ENCODE measurements at places on chromosomes 3 and 15.

- DNase-seq = no peak
Measured at GRCh38 chr3:155370764-155371503, 77.5 kb upstream of the STRIT1 start.

GRCh38 chr3:188046561-188047211, 107.3 kb upstream of the LPP start:
- DNase-seq = no peak

- DNase-seq = no peak
Measured at GRCh38 chr3:93988283-93988682, 8.3 kb downstream of the ARL13B start.

DNA sequence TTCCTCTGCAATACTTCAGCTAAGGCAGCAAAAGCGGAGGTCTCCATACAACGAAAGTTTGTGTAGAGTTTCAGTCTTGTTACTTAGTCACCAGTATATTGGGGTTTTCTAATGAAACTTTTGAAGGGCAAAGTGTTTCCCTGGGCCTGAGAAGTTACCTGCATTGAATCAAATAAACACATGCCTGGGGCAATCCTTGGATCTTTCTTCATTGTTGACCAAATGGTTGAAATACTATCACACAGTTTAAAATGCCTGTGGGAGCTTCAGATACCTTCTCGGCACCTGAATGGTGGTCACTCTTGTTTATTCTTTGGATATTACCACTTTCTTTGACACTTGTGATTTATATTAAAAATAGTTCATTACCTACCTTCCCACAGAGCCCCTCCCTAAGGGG, 988 bp upstream of the CHSY1 start:
- DNase-seq = no peak

DNA sequence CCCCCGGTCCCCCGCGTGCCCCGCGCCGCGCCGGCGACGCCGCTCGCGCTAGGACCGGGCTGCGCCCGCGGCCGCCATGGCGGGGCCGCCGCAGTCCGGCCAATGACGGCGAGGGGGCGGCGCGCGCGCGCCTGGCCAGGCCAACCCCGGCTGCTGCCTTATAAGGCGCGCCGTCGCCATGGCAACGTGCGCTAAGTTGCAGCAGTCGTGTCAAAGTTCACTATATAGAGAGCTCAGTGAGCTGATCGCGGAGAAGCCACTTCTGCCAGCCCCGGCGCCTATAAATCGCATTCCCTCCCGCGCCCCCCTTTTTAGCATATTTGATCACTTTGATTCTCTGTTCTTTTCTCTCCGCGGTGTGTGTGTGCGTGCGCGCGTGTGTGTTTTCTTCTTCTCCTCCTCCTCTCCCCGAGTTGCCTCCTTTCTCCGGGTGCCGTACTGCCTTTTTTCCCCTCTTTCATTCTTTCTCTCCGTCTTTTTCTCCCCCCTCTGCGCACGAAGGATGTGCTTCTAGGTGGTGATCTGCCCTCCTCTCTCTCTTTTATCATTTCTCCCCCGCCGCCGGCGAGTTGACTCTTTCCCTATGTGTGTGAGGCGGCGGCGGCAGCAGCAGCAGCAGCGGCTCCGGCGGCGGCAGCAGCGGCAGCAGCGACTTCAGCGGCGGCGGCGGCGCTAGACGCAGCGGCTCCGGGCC, at the start of gene NR2F2:
TSS of gene NR2F2 (plus strand) at position 251 of the 694 bp plus-strand sequence. CDS start 1,406 bp downstream, outside the sequence.
- DNase-seq = peak; percentile 95

- no peak for DNase-seq
Measured at GRCh38 chr3:73332558-73332957, 271.1 kb downstream of the EBLN2 start.

GRCh38 chr3:88141458-88142083, 8.2 kb upstream of the C3orf38 start:
- no peak for DNase-seq

- DNase-seq = no peak
Measured at GRCh38 chr3:126358816-126359181, 1.6 kb upstream of the KLF15 start.

GRCh38 chr3:27659279-27660021, 62.7 kb downstream of the EOMES start:
- no peak for DNase-seq

- no peak for DNase-seq
Measured at GRCh38 chr15:62636823-62637573, 405.5 kb upstream of the TPM1 start.

GRCh38 chr3:171001957-171002694, 24.4 kb downstream of the SLC2A2 start:
- no peak for DNase-seq

GRCh38 chr3:63945558-63946096, 33.4 kb upstream of the SCAANT1 start:
- DNase-seq = no peak

- no peak for DNase-seq
Measured at GRCh38 chr15:72406936-72407335, 8.8 kb downstream of the TMEM202 start.

DNA sequence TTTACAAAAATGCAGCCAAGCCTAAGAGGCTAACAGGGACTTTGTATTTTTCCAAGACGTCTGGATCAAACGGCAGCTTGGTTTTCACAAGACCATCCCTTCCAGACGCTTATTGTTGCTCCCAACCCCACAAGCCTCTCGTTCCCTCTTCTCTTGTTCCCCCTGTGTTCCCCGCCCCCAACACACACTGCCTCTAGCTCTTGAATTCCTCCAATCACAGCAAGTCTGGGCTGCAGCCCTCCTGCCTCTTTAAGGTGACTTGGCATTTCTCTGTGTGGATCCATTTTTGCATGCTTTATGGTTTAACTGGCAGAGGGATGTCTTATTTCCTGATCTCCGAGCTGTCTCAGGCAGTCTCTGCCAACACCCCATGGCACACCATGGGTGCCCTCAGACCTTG, 182.2 kb downstream of the ABHD5 start:
- no peak for DNase-seq

DNA sequence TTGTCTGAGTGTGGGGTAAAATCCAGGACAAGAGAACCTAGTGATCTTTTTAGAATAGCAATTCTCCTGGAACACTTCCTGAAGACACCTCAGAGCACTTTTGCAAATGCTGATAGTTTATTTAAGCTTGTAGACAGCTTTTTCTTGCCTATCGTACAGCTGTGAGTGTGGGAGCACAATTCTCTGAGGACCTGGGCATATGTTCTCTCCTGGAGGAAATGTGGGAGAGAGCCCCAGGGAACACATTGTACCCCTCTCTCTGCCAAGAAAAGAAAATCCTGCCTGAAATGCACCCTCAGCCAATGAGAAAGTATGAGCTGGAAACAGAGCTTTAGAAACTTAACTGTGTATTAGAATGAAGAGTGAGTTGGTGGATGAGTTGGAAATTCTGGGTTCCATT, 308.3 kb upstream of the SEMA6D start:
- no peak for DNase-seq

DNA sequence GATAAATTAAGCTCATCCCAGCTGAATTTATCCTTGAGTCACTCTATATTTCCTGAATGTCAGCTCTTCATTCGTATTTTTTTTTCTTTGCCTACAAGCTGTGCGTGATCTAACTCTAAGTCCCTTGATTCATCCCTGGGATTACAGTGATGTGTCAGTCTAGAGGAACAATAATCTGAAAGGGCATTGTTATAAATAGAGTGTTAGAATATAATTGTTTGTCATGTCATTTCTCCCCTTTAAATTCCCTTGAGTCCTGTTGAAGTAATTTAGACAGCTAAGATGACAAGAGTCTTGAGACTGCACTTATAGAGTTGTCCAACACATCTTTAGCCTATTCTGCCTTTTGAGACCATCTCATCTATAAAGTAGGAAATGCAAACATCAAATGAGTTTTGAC, 621.8 kb downstream of the ZIC1 start:
- DNase-seq = no peak
